LHCN-M2 (cell line): ENCODE measurements at places on chromosomes 3 and 15. TPM values are rescaled to one million over a fixed set of nuclear protein-coding genes. Genes with fewer than 3 reads are reported as not detected.

The ROBO2 gene
- not detected in 2 replicates for total RNA-seq

The SV2B gene
- not detected in 2 replicates for total RNA-seq

The CHRFAM7A gene
- 2.2 and 4.6 TPM in 2 replicates for total RNA-seq

The LMOD3 gene
- 0.90 and 4.6 TPM in 2 replicates for total RNA-seq

DNA sequence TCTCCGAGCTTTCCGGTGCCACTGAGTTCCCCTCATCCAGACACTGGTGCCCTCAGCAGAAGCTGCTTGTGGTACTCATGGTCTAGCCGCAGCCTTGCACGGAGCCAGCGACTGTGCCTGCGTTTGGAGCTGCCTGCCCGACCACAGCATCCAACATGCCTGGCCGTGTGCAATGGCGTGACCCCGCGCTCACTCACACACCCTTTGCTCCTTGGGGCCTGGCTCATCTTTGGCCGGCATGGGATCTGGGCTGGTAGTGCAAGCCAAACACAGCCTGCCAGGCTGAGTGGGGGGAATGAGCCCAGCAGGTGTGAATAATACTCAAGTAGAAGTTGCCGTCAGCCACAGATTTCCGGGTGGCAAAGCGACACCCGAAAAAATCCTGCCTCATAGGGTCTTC lies 1178.7 kb upstream of the GBE1 start:
- DNase-seq: no peak

- no peak for DNase-seq
Measured at GRCh38 chr3:156016902-156017301, 103.5 kb upstream of the KCNAB1 start.

DNA sequence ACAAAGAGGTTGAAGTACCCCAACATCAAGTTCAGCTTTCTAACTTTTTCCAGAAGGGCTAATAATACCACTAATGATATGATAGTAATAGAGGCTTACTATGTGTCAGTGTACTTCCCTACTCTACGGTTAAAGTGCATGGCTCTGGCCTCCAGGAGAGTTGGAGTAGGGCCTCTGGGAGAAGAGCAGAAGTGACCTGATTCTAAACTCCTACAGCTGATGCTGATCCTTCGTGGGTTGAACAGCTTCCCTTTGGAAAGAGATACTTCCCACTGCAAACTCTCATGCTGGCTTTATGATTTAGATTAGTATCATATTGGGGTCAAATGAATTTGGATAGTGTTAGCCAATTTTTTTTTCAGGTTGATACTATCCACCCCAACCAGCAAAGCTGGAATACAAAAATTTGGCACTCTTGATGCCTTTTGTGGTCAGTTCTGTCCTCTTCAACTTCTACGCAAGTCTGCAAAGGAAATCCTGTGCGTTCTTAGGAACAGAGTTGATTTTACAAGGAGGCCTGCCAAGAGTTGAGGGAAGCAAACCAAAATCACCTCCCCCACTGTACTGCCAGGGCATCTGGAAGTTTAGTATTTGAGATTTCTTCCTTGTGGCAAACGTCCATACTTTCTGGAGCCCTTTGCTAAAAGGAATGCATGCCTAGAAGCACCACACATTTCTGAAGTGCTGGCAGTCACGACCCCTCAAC lies 17.8 kb downstream of the TMEM212 start:
- no peak for DNase-seq

DNA sequence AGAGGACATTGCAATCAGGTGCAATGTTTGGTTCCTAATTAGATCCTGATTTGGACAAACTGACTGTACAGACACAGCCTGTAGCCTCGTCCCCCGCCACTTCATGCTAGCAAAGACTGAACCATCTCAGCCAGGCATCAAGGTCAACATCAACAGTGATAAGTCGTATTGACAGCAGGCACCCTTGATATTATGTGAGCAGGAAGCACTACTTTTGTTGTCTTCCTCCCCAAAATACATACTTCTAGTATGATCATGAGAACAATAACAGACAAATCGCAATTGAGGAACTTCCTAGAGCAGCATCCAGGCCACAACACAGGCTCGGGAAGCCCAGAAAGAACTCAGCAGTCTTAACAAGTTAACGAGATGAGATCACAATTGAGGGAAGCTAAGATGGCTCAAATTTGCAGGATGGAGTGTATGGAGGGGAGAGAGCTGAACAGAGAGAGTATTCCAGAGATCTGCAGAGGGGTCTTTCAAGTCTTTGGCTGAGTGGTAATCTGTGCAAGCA lies 20.4 kb downstream of the TGM5 start:
- no peak for DNase-seq

GRCh38 chr15:64152507-64153387 lies 1.2 kb downstream of the SNX22 start:
- DNase-seq: no peak
